ENCODE measurements at places on chromosomes 1 and 21.

DNA sequence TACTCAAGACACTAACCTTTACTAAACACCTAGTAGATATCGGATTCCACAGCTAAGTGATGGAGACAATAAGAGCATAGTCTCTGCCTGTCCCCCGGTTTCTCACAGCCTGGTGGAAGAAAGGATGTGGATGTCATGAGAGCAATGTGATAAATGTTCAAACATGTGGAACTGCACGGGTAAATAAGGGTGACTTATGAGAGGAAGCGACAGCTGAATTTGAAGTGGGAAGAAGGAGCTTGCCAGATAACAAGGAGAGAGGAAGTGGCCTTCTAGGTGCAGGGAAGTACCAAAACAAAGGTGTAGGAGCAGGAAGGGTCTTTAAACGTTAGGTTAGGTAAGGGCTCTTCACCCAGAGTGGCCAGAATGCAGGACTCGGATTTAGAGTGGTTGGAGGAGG, 178.6 kb upstream of the NRIP1 start:
- no peak for DNase-seq

- DNase-seq = no peak
Observed at GRCh38 chr21:46117586-46118315, 19.8 kb downstream of the COL6A2 start.

GRCh38 chr1:110039641-110040040, 5.2 kb downstream of the STRIP1 start:
- no peak for DNase-seq

GRCh38 chr1:42259059-42259738, 75.8 kb downstream of the FOXJ3 start:
- no peak for DNase-seq
